Glutamatergic neuron (in vitro differentiated cells): ENCODE measurements at places on chromosomes 7 and 10. TPM values are rescaled to one million over a fixed set of nuclear protein-coding genes. Genes with fewer than 3 reads are reported as not detected.

DNA sequence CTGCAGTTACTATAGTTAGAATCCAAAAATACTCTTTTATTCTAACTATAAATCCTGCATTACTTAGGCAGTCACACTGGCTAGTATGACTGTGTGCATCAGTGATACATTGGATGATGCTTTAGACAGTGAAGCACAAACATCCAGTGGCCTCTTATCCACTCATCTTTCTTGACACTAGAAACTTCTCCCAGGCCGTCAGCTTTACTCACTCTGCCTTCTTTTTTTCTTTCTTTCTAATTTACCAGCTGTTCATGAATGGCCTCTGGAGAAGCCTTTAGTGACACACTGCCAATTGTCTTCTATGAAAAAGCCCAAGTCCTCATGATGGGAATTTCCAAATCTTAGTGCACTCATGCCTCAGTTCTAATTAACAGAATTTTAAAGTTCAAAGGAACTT lies 26.2 kb upstream of the C10orf90 start:
- no peaks in the 10 kb centered on the region for H3K4me1 ChIP-seq
- H3K36me3 ChIP-seq, result peaks cover 4% of the 10 kb centered on the region
- H3K27ac ChIP-seq, result no peak overlapping the region
- H3K27me3 ChIP-seq, result peaks cover 2% of the 10 kb centered on the region
- DNase-seq, result no peak

DNA sequence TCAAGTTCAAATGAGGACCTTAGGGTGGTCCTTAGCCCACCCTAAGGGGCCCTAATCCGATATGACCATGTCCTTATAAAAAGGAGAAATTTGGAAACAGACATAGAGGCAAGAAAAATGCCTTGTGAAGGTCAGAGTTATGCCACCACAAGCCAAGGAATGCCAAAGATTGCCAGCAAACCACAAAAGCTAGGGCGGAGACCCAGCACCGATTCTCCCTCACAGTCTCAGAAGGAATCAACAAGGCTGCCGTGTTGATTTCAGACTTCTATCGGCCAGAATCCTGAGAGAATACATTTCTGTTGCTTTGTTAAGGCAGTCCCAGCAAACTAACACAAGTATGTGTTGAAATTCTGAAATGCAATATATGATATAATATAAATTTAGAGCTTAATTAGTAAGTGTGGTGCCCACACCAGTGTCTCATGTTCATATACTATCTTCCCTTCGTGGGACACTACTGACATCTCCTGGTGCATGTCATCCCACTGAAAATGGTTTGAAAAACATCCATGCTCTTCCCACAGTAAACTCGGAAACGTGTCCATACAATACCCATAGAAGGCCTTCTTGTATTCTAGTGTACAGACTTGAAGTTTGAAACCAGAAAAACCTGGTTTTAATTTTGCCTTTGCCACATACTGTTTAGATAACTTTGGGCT lies 349.0 kb downstream of the TNS3 start:
- DNase-seq, result no peak
- H3K27me3 ChIP-seq, result no peaks in the 10 kb centered on the region
- H3K4me1 ChIP-seq, result peaks cover 4% of the 10 kb centered on the region
- no peak overlapping the region for H3K27ac ChIP-seq

The MEOX2 gene
- 0.39 TPM for total RNA-seq

The GRID2IP gene
- total RNA-seq, result 0.66 TPM

The PTPRN2 gene
- total RNA-seq, result 49.0 TPM

DNA sequence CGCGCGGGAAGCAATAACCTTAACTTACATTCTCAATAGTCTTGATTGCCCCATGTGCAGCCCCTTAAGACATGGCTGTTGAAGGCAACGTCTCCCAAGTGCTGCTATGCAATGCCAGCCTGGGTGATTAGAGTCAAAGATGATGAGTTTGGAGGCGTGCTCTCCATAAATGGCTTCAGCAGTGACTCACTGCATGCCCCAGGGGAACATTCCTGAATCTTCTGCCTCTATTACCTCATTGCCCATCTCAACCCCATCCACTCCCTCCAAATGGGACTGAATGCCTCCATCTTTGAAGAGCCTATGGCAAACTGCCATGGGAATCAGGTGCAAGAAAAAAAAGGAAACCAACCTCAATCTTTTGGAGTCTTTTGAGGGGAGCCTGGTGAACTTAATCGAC lies 282.8 kb downstream of the SNX10 start:
- no peak for DNase-seq
- no peak overlapping the region for H3K4me3 ChIP-seq
- H3K36me3 ChIP-seq, result peaks cover 19% of the 10 kb centered on the region
- H3K27me3 ChIP-seq, result peaks cover 2% of the 10 kb centered on the region
- H3K4me1 ChIP-seq, result peaks cover 3% of the 10 kb centered on the region
- no peak overlapping the region for H3K27ac ChIP-seq

DNA sequence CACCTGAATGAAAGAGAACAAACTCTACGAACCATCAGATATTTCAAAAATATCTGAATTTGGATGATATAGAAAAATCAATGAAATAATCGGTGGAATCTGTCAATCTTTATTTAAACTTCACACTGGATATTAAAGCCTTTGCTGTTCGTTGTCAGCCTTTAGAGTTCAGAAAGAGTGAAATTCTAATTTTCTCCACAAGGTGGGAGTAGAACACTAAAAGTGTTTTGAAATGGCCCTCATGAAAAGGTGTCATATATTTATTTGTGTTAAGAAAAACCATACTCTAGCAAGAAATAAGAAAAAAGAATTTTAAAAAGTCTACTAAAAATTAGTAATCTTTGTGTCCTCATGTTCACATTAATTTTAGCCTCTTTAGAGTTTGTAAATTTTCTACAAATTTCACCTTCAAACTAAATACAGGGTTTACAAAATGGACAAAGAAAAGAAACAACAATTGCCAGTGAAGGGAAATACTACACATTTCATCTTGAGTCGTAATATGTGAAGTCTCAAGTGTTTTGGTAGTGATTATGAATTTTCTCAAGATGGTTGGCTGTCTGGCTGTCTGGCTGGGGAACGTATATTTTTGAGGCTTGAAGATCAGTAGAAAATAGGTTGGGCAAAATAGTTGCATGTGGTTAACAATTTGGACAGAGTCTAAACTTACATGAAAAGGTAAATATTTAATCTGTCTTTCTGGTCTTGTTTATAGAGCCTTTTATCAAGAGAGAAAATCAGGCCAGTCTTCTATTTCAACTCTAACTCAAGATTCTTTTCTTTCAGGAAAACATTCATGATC lies 43.7 kb downstream of the DNAJB9 start:
- H3K4me3 ChIP-seq, result no peak overlapping the region
- H3K27ac ChIP-seq, result no peak overlapping the region
- peaks cover 13% of the 10 kb centered on the region for H3K4me1 ChIP-seq
- peaks cover 2% of the 10 kb centered on the region for H3K27me3 ChIP-seq
- no peak for DNase-seq
- no peaks in the 10 kb centered on the region for H3K36me3 ChIP-seq

GRCh38 chr7:47572939-47573757 lies 8.8 kb downstream of the TNS3 start:
- peaks cover 2% of the 10 kb centered on the region for H3K27me3 ChIP-seq
- H3K27ac ChIP-seq, result no peak overlapping the region
- no peak for DNase-seq

- no peak for DNase-seq
- no peak overlapping the region for H3K27ac ChIP-seq
- peaks cover 12% of the 10 kb centered on the region for H3K36me3 ChIP-seq
- peaks cover 3% of the 10 kb centered on the region for H3K27me3 ChIP-seq
- H3K4me1 ChIP-seq, result peaks cover 6% of the 10 kb centered on the region
Observed at GRCh38 chr10:2813286-2813685, 254.1 kb upstream of the PFKP start.

DNA sequence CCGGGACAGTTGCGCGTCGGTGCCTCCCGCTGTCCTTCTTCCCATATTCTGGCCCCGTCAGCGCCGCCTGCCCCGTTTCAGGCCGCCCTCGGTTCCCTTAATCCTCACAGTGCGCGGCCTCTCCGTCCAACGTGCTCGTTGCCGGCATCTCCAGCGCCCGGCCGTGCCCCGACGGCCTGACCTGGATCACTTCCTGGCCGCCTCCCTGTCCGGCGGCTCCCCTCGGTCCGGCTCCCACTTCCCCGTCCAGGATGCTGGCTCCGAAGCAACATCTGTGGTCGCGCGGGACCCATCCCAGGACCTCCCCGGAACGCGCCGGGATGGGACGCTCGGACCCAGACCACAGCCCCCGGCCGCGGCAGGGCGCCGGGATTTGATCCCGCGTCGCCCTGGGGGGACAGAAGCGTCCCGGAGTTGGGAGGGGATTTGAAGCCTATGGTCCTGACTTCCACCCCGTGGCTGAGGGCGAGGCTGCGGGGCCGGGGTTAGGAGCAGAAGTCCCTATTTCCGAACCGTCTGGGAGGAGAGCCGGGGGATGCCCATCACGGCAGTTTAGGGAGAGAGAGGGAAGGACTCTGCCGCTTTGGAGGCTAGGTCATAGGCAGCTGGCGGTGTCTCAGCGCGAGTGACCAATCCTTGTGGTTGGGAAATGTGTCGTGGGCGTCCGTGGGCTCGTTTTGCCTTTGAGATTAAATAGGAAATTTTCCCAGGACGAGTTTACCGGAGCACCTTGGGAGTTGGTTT lies 53.8 kb downstream of the KCTD7 start:
- peak overlapping the region; percentile 90 for H3K4me3 ChIP-seq
- peaks cover 10% of the 10 kb centered on the region for H3K27me3 ChIP-seq
- no peaks in the 10 kb centered on the region for H3K36me3 ChIP-seq

The PPIA gene
- 1,460 TPM for total RNA-seq

DNA sequence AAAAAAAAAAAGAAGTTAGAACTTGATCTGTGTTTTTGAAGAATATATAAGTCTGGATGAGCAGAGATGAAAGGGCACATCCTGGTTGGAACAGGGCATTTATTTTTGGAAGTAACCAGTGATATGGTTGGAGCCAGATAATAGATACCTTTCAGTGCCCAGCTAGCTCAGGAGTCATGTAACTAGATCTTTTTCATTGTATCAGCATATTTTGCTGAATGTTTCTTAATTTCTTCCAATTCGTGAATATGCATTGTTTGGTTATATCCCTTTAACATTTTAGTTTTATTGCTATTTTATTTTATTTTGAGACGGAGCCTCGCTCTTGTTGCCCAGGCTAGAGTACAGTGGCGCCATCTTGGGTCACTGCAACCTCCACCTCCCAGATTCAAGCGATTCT lies 81.8 kb downstream of the LCOR start:
- H3K4me1 ChIP-seq, result peaks cover 8% of the 10 kb centered on the region
- peaks cover 4% of the 10 kb centered on the region for H3K36me3 ChIP-seq

- H3K27me3 ChIP-seq, result no peaks in the 10 kb centered on the region
- H3K4me3 ChIP-seq, result no peak overlapping the region
- H3K27ac ChIP-seq, result no peak overlapping the region
- H3K36me3 ChIP-seq, result no peaks in the 10 kb centered on the region
Observed at GRCh38 chr7:132650498-132650897, 74.2 kb upstream of the PLXNA4 start.

The SPDYE9 gene
- total RNA-seq, result 0.25 TPM

DNA sequence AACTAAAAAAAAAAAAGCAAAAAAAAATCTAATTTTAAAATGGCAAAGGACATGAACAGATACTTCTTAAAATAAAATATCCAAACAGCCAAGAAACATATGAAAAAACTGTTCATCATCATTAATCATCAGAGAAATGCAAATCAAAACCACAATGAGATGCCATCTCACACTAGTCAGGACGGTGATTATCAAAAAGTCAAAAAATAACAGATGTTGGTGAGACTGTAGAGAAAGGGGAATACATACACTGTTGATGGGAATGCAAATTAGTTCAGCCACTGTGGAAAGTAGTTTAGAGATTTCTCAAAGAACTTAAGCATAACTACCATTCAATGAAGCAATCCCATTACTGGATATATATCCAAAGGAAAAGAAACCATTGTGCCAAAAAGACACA lies 30.2 kb downstream of the COBL start:
- H3K4me3 ChIP-seq, result no peak overlapping the region
- H3K27ac ChIP-seq, result no peak overlapping the region
- peaks cover 11% of the 10 kb centered on the region for H3K4me1 ChIP-seq
- H3K36me3 ChIP-seq, result no peaks in the 10 kb centered on the region
- DNase-seq, result no peak
- H3K27me3 ChIP-seq, result peaks cover 2% of the 10 kb centered on the region

The GPAM gene
- 13.8 TPM for total RNA-seq

The C7orf57 gene
- total RNA-seq, result not detected

GRCh38 chr10:114698271-114699061 lies 40.4 kb upstream of the ABLIM1 start:
- H3K27me3 ChIP-seq, result peaks cover 1% of the 10 kb centered on the region
- H3K27ac ChIP-seq, result no peak overlapping the region
- H3K36me3 ChIP-seq, result peaks cover 8% of the 10 kb centered on the region
- no peak for DNase-seq
- no peak overlapping the region for H3K4me3 ChIP-seq
- H3K4me1 ChIP-seq, result peaks cover 2% of the 10 kb centered on the region

DNA sequence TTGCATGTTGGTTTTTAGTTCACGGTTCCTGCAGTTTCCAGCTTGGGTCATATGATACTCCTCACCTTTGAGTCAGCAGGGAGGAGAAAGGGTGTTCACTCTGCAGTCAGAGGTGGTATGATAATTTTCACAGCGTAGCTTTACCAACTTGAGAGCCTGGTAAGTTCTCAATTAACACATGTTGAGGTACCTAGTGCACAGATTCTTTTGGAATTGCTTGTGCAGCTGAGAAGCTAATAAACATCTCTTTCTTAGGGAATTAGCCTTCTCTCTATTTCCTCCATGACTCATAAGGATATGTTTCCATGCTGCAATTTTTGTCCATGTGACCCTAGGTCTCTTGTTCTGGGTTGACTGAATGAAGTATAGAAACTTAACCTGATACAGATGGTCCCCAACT lies 166.6 kb downstream of the KIF20B start:
- H3K36me3 ChIP-seq, result no peaks in the 10 kb centered on the region
- DNase-seq, result no peak
- H3K4me3 ChIP-seq, result no peak overlapping the region
- H3K4me1 ChIP-seq, result no peaks in the 10 kb centered on the region

GRCh38 chr7:29564496-29565223 lies 1.0 kb downstream of the PRR15 start:
- H3K36me3 ChIP-seq, result no peaks in the 10 kb centered on the region
- H3K27ac ChIP-seq, result no peak overlapping the region
- H3K4me3 ChIP-seq, result peak overlapping the region; percentile 83
- peak; percentile 52 for DNase-seq
- H3K27me3 ChIP-seq, result peaks cover 21% of the 10 kb centered on the region
- peaks cover 4% of the 10 kb centered on the region for H3K4me1 ChIP-seq

The CREM gene
- 28.6 TPM for total RNA-seq

The UPK3B gene
- total RNA-seq, result 6.5 TPM

GRCh38 chr10:30857803-30858202 lies 173.9 kb downstream of the ZNF438 start:
- no peaks in the 10 kb centered on the region for H3K36me3 ChIP-seq
- no peak overlapping the region for H3K4me3 ChIP-seq
- no peaks in the 10 kb centered on the region for H3K27me3 ChIP-seq
- no peak overlapping the region for H3K27ac ChIP-seq

GRCh38 chr7:85111761-85112160 lies 75.1 kb downstream of the SEMA3D start:
- no peak overlapping the region for H3K27ac ChIP-seq
- peaks cover 5% of the 10 kb centered on the region for H3K4me1 ChIP-seq
- no peak overlapping the region for H3K4me3 ChIP-seq
- no peaks in the 10 kb centered on the region for H3K36me3 ChIP-seq
- no peak for DNase-seq

- H3K27ac ChIP-seq, result no peak overlapping the region
- no peaks in the 10 kb centered on the region for H3K27me3 ChIP-seq
- no peaks in the 10 kb centered on the region for H3K4me1 ChIP-seq
- H3K4me3 ChIP-seq, result no peak overlapping the region
- no peak for DNase-seq
Observed at GRCh38 chr7:50832744-50833143, 50.0 kb upstream of the GRB10 start.

- no peak for DNase-seq
- peaks cover 11% of the 10 kb centered on the region for H3K36me3 ChIP-seq
- peaks cover 3% of the 10 kb centered on the region for H3K27me3 ChIP-seq
- H3K27ac ChIP-seq, result no peak overlapping the region
Observed at GRCh38 chr7:50634378-50634777, 69.2 kb upstream of the DDC start.
